Hematopoietic multipotent progenitor cell treated with erythropoietin and hydrocortisone succinate and interleukin-3 and kit ligand, for 6 days (in vitro differentiated cells): ENCODE measurements at places on chromosomes 1 and 21.

- DNase-seq = no peak
Observed at GRCh38 chr1:220893701-220894024, 14.4 kb downstream of the HLX start.

DNA sequence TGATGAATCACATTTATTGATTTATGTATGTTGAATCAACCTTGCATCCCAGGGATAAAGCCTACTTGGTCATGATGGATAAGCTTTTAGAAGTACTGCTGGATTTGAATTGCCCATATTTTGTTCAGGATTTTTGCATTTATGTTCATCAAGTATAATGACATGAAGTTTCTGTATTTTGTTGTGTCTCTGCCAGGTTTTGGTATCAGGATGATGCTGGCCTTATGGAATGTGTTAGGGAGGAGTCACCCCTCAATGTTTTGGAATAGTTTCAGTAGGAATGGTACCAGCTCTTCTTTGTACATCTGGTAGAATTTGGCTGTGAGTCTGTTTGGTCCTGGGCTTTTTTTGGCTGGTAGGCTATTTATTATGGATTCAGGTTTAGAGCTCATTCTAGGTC lies 1643.1 kb upstream of the B3GALT2 start:
- DNase-seq = no peak

DNA sequence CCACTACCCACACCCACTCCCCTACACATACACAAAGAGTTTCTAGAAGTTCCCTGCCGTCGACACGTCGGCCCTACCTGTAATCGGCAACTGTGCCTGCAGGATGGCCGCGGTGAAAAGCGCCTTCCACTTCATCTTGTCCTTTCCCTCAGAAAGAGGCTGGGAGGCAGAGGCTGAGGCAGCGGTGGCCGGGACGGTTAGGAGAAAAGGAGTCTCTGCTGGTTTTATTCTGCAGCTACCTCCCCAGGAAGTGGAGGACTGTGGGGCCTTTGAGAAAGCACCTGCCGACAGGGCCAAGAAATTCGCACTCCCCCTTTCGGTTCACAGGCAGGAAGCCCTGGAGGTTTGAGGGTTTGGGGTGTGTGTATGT lies at the start of gene CD247:
Gene CD247 (minus strand): TSS at position 199 of the 370 bp plus-strand sequence. CDS start 64 bp downstream, at position 135.
- DNase-seq = no peak

DNA sequence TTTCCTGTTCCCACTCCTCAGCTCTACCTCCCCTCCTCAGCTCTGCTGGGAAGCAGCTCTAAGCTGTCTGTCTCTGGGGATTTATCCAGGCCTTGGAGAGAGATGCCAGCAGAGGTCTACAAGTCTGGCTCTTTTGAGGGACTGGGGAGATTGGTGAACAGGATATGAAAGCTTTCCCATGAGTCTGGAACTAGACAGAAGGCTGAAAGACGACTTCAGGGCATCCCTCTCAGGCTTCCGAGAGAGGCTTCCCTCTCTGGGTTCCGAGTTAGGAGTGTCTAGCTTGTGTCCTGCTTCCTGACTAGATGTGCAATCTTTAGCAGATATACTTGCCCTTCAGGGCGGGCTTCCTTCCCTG lies 733 bp downstream of the TMEM35B start:
- DNase-seq = peak; percentile 59

DNA sequence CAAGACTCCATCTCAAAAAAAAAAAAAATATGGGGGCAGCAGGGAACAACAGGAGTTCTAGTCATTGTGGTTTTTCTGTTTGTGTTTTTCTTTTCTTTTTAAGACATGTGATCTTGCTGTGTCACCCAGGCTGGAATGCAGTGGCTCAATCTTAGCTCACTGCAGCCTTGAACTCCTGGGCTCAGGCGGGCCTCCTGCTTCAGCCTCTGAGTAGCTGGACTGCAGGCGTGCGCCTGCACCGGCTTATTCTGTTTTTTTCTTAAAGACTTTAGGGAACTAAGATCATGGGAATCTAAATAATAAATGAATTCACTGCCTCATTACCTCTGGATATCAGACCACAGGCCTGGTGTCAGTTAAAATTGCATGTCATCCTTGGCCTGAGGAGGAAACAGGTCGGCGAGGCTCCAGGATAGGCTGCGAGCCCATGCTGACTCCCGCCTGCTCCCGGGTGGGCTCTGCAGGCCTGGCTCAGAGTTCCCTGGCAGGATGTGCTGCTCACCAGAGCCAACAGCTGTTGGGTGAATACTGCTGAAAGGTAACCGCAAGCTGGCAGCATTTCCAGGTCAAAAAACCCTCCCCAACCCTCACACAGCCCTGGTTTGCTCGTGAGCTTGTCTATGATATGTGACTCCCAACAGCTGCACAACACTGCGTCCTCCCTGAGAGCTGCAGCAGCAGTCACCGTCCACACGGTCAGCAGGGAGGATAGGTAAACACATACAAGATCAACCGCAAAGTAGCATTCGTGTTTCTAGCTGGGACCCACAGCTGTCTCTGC lies 58.1 kb downstream of the SCCPDH start:
- peak; percentile 89 for DNase-seq

DNA sequence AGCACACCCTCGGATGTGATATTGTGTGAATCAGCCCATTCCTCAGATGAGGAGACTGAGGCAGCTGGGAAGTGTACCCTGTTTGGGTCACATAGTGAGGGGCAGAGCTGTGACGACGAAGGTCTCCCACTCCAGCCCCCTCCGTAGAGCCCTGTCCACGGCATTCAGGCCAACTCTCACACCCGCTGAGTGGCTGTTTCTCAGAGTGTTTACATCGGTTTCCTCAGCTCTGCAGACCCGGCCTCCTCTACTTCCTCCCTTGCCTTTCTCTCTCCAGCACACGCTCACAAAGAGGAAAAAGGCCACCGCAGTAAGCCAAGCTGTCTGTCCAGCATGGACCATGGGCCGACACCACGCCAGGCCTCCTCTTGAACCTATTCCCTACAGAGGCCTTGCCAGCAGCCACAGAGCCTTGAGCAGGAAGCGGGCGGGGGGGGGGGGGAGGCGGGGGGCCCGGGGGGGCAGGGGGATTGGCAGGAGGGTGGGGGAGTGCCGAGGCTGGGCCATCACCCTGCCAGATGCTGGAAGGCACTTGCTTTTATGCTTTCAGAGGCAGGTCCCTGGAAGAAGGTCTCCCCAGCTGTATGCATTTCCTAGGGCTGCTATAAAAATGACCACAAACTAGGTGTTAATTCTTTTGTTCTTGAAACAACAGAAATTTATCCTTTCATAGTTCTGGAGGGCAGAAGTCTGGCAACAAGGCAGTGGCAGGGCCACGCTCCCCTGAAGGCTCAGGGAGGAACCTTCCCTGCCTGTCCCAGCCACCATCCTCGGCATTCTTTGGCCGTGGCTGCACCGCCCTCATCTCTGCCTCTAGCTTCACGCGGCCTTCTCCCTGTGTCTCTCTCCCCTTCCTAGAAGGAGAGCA lies 178.4 kb downstream of the PSMG1 start:
- peak; percentile 72 for DNase-seq

DNA sequence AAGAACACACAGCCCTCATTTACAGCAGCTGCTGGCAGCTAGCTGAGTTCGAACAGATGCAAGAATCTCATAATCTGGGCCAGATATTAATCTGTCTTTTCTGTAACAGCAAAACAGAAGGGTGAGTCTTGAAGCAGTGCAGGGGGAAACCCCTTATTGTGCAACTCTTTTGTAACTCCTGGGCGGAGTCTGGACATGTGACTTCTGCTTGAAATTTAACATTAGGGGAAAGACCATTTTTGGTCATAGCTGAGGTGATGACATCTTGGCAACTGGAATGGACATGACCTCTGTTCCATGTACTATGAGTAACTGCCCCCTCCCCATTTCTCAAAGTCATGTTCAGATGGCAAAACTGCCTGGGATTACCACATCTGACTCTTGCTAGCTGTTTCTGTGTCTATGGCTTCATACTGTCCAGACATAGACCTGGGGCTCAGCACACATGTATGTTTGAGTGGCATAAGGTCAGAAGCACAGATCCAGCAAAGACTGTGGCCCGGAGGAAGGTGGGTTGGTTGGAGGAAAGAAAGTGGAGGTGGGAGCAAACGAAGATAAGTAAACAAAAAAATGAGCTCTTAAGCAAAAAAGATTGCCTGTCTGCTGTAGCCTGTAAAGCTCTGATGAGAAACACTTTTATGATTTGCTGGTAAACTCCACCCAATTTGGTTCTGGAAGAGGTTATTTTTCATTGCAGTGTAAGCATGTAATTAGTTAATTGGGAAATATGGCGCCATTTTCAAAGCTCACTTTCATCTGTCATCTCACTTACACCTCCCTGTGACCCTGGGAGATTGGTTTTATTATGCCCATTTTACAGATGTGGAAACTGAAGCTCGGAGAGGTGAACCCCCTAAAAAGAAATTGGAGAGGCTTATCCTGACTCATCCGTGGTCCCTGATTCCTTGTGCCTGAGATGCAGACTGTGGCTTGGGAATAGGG lies 26.1 kb downstream of the ETS2 start:
- DNase-seq = peak; percentile 91

DNA sequence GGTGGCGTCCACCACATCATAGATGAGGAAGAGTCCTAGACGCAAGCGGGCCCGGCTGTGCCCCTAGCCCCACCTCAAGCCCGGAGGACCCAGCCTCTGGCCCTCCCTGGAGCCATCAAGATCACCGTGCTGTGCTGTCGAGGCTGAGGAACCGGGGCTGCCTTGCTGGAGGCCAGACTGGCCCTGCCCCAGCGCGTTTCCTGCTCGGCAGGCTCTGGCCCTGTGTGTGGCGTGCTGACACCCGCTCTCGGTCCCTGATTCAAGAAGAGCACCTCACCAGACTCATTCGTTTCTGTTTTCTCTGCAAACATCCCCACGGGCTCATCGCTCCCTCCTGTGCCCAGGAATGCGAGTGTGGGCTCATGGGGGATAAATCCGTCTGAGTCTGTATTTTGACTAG lies 51.1 kb downstream of the GLIS1 start:
- DNase-seq = no peak

DNA sequence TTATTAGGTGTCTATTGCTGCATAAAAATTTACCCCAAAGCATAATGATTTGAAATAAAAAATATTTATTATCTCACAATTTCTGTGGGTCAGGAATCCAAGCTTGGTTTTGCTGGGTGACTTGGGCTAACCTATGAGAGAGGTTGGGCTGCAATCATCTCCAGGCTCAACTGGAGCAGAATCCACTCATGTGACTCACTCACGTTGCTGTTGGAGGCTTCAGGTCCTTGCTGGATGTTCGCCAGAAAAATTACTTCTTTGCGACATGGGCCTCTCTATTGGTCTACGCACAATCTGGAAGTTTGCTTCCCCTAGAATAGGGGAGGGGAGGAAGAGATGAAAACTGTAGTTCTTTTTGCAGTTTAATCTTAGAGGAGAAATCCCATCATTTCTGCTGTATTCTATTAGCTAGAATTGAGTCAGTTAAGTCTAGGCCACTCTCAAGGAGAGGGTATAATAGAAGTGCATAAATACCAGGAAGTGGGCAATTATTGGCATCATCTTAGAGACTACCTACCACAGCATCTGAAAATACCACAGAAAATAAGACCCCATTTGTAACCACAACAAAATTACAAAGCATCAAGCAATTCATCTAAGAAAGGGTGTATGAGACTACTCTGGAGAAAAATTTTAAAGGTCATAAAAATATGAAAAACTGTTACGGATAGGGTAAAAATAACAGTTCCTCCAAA lies 5.7 kb upstream of the FASLG start:
- DNase-seq = no peak

- no peak for DNase-seq
Observed at GRCh38 chr1:25702101-25702775, 85.6 kb downstream of the MAN1C1 start.

GRCh38 chr1:235720544-235720943 lies 71.0 kb upstream of the GNG4 start:
- DNase-seq = no peak
